ENCODE measurements at places on chromosomes 6 and 20. TPM values are rescaled to one million over a fixed set of nuclear protein-coding genes. Genes with fewer than 3 reads are reported as not detected.

Gene COL9A1
- not detected for total RNA-seq

DNA sequence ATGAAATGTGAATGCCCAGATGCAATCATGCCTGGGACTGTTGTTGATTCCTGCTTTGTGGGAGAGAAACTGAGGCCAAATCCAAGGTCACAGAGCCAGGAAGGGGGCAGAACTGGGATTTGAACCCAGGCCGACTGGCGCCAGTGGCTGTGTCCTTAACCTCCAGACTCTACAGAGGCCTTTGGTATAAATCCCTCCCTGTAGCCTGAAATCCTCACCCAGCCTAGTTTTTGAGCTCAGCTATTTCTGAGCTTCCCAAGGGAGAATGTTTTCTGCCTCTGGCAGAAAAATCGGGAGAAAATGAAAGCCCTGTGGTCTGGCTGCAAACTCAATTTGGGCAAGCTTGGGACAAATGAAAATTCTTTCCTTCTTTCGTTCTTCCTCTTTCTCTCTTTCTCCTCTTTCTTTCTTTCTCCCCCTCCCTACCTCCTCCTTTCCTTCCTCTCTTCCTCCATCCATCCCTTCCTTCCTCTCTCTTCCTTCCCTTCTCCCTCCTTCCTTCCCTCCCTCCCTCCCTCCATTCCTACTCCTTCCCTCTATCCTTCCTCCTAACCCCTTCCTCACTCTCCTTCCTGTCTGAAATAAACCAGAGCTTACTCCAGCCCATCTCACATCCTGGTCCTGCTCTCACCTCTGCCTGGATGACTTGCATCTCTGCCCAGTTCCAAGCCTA is 34.9 kb downstream of the SNAI1 start:
- no peak overlapping the region for H3K4me3 ChIP-seq
- no peaks in the 10 kb centered on the region for H3K36me3 ChIP-seq
- H3K27ac ChIP-seq, result no peak overlapping the region
- DNase-seq, result no peak

Gene KCNG1
- total RNA-seq, result 12.3 TPM

DNA sequence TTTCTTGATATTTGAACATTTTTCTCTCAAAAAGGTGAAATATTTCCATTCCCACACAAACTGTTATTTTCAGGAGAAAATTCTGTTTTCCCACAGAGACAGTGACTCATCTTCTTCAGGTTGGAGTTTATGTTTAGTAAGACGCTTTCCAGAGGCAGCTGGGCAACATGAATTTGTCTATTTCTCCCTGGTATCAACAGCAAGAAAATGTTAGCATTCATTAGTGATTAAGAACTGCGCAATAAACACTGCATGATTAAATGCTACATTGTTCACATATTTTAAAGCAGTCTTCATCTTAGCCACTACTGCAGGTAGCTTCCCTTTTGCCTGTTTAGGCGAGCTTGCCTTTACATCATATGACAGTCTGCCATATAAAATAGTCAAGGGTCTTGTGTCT is 295.7 kb downstream of the C6orf118 start:
- H3K27ac ChIP-seq, result no peak overlapping the region
- H3K4me3 ChIP-seq, result no peak overlapping the region
- no peaks in the 10 kb centered on the region for H3K27me3 ChIP-seq
- no peaks in the 10 kb centered on the region for H3K4me1 ChIP-seq
- H3K36me3 ChIP-seq, result no peaks in the 10 kb centered on the region

- H3K27ac ChIP-seq, result no peak overlapping the region
- H3K4me3 ChIP-seq, result no peak overlapping the region
- no peaks in the 10 kb centered on the region for H3K4me1 ChIP-seq
- H3K36me3 ChIP-seq, result no peaks in the 10 kb centered on the region
- no peak for DNase-seq
Measured at GRCh38 chr20:9053108-9053507, 15.8 kb upstream of the PLCB4 start.

Gene SPATA2
- 8.8 TPM for total RNA-seq

- no peak for DNase-seq
- peaks cover 5% of the 10 kb centered on the region for H3K27me3 ChIP-seq
- H3K4me1 ChIP-seq, result peaks cover 30% of the 10 kb centered on the region
- peak overlapping the region; percentile 54 for H3K4me3 ChIP-seq
Measured at GRCh38 chr6:7591770-7592169, 1.8 kb downstream of the SNRNP48 start.

- peaks cover 78% of the 10 kb centered on the region for H3K27me3 ChIP-seq
- H3K4me1 ChIP-seq, result peaks cover 3% of the 10 kb centered on the region
- peak; percentile 45 for DNase-seq
- H3K4me3 ChIP-seq, result no peak overlapping the region
Measured at GRCh38 chr6:2557181-2557720, 193.5 kb downstream of the MYLK4 start.

Gene RTEL1
- 60.7 TPM for total RNA-seq

DNA sequence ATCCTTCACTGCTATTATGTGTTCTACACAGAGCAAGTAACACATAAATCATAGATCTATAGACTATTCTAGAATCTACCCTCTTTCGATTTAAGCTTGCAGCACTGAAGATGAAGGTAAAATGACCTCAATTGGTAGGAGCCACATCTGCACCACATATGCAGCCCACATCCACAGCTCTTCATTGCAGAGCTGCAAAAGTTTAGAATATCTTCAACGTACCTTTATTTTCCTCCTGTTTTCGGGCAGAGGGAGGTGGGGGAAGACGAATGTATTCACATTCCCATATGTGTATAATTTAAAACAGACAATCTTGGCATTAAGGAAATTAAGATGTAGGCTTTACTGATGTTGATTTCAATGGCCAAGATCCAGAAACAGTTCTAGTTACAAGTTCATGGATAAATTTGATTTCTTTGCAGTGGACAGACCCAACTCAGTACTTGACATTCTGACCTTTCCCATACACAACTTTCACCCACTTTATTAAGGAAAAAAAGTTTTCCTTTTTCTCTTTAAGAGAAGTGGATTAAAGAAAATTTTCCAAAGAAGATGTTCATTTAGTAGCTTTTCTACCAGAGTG is 14.0 kb downstream of the EPB41L2 start:
- peaks cover 2% of the 10 kb centered on the region for H3K27me3 ChIP-seq
- H3K36me3 ChIP-seq, result peaks cover 4% of the 10 kb centered on the region
- H3K4me3 ChIP-seq, result no peak overlapping the region
- DNase-seq, result no peak

Gene WFDC12
- not detected for total RNA-seq

DNA sequence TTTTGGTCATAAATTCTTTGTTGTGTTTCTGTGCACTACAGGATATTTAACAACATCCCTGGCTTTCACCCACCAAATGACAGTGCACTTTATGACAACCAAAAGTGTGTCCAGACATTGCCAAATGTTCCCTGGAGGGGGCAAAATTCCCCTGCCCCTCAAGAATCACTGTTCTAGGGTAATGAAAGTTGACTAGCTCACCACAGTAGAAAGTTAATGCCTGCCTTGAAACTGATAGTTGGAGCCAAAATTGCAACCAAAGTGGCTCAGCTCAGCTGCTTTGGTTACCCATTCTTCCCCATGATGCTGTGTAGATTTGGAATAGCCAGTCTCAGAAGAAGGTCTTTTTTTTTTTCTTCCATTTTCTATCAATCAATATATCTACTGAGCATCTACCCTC is 150.6 kb downstream of the RALGAPA2 start:
- no peaks in the 10 kb centered on the region for H3K27me3 ChIP-seq
- peaks cover 19% of the 10 kb centered on the region for H3K4me1 ChIP-seq
- no peak overlapping the region for H3K4me3 ChIP-seq
- DNase-seq, result no peak
- peak overlapping the region; percentile 17 for H3K27ac ChIP-seq
- H3K36me3 ChIP-seq, result peaks cover 20% of the 10 kb centered on the region

Gene BPI
- total RNA-seq, result not detected

DNA sequence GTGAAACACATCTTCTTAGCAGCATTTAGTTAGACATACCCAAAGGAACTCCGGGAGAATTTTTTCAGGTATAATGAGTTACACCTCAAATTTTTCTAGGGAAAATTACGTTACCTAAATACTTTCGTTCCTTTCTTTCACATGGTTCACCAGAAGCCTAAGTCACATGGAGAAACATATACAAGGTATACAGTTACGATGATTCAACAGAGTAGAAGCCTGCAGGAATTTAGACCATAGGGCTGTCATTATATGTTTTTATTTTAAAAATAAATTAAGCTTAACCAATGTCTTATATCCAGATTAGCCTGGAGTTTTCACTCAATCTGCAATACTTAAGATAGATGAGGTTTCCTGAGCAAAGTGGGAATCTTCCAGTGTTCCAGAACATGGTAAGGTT is 549.5 kb upstream of the JARID2 start:
- H3K27me3 ChIP-seq, result peaks cover 4% of the 10 kb centered on the region
- H3K4me1 ChIP-seq, result no peaks in the 10 kb centered on the region
- DNase-seq, result no peak
- H3K4me3 ChIP-seq, result no peak overlapping the region

DNA sequence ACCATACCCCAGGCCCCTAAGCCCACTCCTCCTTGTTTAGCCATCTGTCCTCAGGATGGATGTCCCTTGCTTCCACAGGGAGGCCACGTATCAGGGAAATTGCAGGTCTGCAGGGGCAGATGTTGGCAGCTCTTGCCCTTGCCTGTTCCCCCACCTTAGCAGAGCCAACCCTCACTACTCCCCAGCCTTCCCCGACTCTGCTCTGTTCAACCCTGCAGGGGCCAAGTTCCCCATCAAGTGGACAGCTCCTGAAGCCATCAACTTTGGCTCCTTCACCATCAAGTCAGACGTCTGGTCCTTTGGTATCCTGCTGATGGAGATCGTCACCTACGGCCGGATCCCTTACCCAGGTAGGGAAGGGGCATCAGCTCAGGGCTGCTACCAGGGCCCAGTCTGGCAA is 10.7 kb upstream of the TM9SF4 start:
- H3K4me1 ChIP-seq, result no peaks in the 10 kb centered on the region
- no peaks in the 10 kb centered on the region for H3K36me3 ChIP-seq
- no peak overlapping the region for H3K27ac ChIP-seq
- H3K4me3 ChIP-seq, result no peak overlapping the region
- peaks cover 25% of the 10 kb centered on the region for H3K27me3 ChIP-seq

DNA sequence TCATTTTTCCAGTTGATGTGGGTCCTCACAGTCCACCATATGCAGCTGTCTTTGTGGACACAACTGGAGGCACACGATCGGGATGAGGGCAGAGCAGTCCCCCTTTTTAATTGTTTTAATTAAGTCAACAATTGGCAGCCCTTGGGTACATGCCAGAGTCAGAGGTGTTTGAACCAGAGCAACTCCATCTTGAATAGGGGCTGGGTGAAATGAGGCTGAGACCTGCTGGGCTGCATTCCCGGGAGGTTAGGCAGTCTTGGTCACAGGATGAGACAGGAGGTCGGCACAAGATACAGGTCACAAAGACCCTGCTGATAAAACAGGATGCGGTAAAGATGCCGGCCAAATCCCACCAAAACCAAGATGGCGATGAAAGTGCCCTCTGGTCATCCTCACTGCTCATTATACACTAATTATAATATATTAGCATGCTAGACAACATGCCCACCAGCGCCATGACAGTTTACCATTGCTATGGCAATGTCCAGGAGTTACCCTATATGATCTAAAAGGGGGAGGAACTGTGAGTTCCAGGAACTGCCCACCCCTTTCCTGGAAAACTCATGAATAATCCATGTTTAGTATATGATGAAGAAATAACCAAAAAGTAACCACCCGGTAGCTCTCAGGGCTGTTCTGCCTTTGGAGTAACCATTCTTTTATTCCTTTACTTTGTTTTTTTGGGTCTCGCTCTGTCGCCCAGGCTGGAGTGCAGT is 31.8 kb upstream of the BLCAP start:
- H3K27me3 ChIP-seq, result peaks cover 19% of the 10 kb centered on the region
- no peak for DNase-seq
